ENCODE measurements at places on chromosomes 11 and 22. TPM values are rescaled to one million over a fixed set of nuclear protein-coding genes. Genes with fewer than 3 reads are reported as not detected.

MAPK8IP2 gene
- 2.4 TPM for total RNA-seq

ZNF214 gene
- 7.9 TPM for total RNA-seq

OR4D5 gene
- 0.15 TPM for total RNA-seq

DNA sequence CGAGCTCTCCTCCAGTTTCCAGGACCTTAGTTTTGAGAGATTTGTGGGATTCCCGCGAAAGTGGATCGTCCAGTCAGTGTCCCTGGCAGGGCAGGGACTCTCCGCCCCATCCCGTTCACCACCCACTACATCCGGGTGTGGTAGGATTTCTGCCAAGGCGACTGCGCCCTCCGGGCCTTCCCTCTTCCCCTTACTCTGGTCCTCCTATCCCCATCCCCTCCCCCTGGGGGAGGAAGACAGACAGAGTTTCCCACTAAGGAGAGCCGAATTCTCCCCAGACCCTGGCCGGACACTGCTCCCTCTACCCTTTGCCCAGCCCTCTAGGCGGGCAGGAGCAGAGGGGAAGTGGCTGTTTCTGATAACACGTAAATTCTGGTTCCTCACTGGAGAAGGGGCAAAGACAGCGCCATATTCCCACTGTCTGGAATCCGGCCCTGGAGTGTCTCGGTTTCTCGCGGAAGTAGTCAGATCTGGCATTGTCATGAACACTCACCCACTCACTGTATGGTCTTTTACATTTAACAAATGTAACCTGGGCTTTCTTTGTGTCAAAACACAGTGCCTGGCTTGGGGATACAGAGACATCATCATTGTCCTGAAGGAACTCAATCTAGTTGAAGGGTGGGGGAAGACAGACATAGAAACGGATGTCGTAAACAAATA lies 1.1 kb upstream of the NECTIN1 start:
- H3K4me3 ChIP-seq: peak overlapping the region; percentile 69
- DNase-seq: peak; percentile 89
- no peaks in the 10 kb centered on the region for H3K36me3 ChIP-seq
- no peaks in the 10 kb centered on the region for H3K27me3 ChIP-seq

DNA sequence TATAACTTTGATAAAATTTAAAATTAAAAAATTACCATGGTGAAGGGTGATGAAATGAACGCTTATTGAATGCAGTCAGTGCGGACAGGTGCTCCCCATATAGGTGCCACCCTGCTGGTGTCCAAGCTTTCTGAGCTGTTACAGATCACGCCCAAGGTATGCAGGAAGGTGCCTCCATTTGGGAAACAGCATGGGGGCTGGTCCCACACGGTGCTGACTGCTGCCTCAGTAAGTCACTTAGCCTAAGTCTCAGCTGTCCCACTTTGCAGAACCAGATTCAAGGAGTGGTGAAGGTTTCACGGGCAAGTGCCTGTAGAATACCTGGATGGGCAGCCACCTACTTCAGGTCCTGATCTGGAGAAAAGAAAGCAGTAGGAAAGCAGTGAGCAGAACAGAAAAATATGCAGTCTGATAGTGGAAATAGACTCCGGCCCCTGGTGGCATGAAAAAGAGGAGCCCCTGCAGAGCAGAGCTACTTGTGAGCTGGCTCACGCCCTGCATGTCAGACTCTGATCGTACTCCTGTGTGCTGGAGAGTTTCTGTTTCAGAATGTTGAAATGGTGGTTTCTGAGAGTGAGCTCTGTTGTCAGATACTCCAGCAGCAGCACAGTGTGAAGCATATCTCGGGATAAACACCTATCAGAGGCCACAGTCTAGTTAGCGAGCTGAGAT lies 33.2 kb downstream of the ADORA2A start:
- no peaks in the 10 kb centered on the region for H3K36me3 ChIP-seq
- peak overlapping the region; percentile 74 for H3K27ac ChIP-seq
- DNase-seq: peak; percentile 47
- no peaks in the 10 kb centered on the region for H3K27me3 ChIP-seq
- H3K4me3 ChIP-seq: no peak overlapping the region

DNA sequence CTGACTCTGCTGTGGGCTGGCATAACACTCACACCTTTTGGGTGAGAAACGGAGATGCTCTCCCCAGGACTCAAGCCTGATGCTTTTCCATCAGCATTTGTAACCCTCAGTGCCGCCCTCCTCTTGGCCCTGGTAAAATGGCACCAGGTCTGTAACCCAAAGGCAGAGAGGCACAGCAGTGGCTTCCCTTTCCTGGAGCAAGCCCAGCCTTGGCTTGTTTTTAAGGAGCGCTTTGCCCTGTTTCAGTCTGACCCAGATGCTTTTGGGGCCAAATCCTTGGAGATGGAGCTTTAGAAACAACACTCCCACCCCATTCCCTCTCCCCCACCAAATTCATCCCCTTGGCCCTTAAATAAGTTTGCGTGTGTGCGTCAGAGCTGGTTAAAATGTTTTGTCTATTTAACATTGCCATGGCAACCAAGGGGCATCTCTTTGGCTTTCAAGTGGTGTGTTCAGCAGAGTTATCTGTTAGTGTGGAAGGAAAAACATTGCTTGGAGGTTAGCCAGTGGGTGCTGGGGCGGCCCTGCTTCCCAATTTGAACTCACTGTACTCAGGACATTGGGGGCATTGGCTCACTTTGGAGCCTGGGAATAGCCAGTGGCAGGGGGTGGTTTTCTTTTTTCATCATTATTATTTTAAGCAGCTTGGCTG lies 134.1 kb downstream of the NAV2 start:
- no peak overlapping the region for H3K4me3 ChIP-seq
- no peak for DNase-seq
- H3K4me1 ChIP-seq: peaks cover 20% of the 10 kb centered on the region
- H3K36me3 ChIP-seq: no peaks in the 10 kb centered on the region
- H3K27ac ChIP-seq: no peak overlapping the region

GRCh38 chr11:114796954-114797721 lies 118.8 kb downstream of the NXPE2 start:
- no peak for DNase-seq
- H3K27me3 ChIP-seq: no peaks in the 10 kb centered on the region
- H3K36me3 ChIP-seq: no peaks in the 10 kb centered on the region
- no peaks in the 10 kb centered on the region for H3K4me1 ChIP-seq
- no peak overlapping the region for H3K4me3 ChIP-seq

DNA sequence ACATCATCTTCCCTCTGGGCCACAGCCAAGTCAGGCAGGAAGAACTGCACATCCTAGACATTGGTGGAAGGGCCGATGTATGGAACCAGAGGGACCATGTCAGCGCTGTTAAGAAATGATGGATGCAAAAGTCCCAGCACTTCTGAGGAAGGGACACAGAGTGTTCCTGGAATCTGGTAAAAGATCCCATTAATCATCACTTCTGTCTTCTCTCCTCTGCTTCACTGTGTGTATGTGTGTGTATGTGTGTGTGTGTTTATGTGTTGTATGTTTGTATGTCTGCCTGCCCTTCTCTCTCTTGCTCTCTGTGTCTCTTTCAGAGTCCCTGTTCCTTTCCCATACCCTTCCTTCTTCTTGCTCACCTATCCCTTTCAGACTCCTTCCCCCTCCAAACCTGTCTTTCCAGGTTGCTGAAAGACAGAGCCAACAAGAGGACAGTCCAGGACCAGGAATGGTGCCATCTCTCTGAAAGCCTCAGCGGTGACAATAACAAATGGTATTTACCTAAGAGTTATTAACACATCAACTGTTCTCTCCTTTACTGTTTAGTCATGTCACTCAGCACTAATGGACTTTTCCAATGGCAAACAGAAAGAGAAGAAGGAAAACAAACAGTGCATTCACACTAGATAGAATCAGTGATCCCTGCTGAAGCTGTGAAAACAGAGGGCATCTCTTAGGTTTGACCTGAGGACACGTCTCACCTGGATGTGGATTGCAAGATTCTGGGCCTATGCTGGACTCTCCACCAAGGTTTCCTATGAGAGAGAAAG lies 47.1 kb downstream of the EHF start:
- H3K4me3 ChIP-seq: no peak overlapping the region

DNA sequence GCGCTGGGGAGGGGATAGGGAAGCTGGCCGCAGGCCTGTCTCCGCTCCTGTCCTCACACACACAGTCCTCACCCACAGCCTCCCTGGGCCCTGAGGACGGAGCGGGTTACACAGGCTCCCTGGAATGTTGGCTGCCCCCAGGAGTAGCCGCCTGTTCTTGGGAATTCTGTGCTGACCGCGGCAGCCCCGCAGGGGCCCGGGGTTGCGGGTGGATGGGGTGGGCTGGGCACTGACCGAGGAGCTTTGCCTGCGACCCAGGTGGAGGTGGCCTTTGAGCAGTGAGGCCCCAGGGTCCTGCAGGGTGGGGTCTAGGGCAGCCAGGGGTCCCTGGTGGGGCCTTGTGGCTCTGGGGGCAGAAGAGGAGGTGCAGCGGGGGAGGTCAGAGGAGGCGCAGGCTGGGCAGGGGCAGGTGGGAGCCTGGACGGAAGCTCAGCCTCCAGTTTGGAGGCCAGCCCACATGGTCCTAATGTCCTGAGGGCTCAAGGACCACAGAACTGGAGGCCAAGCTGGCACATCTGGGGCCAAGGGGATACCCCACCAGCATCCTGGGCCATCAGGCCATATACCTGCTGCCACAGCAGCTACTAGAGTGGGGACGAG lies 6.6 kb upstream of the MRGPRG start:
- H3K36me3 ChIP-seq: no peaks in the 10 kb centered on the region
- H3K27ac ChIP-seq: no peak overlapping the region
- DNase-seq: no peak

All from cardiac muscle cell (in vitro differentiated cells and primary cell).